Thoracic aorta (tissue), 2 donors: ENCODE measurements at places on chromosomes 4 and X. TPM values are rescaled to one million over a fixed set of nuclear protein-coding genes. Genes with fewer than 3 reads are reported as not detected.

GRCh38 chr4:94488670-94489069 is 36.9 kb downstream of the PDLIM5 start:
- DNase-seq: no peak

- no peak for DNase-seq
These were observed 57.4 kb downstream of the SPOCK3 start for GRCh38 chr4:167176723-167177367.

- DNase-seq: no peak
These were observed 2.7 kb downstream of the PLS3 start for GRCh38 chrX:115563633-115564162.

- DNase-seq: no peak
These were observed 10.5 kb downstream of the VEGFC start for GRCh38 chr4:176782191-176782590.

GRCh38 chrX:15334561-15334960 is 762 bp downstream of the PIGA start:
- DNase-seq: no peak

ADH1A gene
- not detected for total RNA-seq

DNA sequence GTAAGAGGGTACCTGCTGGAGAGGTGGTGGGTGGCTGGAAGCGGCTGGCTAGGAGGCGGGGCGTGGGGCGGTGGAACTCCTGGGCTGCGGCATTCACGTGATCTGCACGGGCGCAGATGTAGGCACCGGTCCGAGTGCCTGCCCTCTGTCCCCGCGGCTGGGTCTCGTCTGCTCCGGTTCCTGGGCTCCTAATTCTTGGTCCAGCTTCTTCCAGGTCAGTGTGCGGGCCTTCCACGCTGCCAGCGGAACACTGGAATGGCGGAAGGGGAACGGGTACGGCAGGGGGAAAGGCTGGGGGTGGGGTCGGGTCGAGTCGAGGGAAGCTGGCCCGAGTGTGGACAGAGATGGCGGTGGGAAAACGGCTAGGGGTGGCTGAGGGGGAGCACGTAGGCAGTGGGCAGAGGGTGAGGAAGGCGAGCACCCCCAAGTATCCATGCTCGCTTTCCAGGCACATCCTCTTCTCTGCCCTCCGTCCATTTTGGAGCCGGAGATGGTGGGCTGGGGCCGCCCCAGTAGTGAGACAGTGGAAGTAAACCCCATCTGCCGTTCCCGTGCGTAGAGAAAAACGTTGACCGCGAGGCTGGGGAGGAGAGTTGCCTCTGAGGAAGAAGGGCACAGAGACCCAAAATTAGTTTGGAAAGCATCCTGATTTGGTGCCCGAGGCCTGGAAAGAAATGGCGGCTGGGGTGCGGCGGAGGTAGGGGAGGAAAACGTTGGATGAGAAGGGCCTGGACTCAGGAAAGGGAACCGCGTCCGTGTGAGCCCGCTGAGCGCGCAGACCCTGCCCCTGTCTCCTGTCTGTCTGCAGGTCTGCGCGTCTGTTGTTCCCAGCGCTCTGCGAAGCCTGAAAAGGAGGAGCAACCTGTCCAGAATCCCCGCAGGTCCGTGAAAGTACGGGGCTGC is at the start of gene TCEAL4:
Gene TCEAL4 (plus strand): TSS at position 105 of the 903 bp plus-strand sequence. CDS start 1,161 bp downstream, outside the sequence.
- DNase-seq: no peak

DNA sequence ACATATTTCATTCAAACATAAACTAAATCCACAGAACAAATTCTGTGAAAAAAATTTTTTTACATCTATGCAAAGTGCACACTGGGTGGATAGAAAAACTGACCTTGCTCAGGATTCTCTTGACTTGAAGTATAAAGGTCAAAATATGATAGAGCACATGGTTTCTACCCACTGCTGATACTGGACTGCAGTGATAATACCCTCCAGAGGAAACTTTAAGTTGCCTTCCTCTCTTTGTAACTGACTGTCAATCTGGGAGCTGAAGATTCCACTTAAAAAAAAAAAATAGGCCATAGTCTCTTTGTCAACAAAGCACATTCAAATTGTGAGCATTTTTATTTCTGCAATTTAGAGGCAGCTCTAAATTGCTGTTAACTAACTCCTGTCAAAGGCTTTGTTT is 3.2 kb upstream of the AMMECR1 start:
- no peak for DNase-seq

DNA sequence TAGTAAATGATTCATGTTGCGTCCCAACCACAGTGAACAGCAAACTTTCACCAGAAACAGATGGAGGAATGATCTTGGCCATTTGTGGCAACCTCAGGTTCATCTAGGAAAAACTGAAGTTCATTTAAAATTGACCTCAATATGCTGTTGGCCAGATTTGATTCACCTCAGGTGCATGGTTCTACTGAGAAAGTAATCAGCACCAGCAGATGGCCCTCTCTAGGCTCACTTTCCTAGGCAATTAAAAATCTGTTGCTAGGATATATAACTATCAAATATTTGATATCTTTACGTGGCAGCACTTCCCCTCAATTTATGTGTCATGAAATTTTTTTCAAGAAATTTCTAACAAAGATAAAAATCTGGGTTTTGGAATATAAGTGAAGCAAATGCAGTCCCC is 344.7 kb downstream of the GALNTL6 start:
- DNase-seq: no peak

NONO gene
- 243 TPM for total RNA-seq
